ENCODE measurements at places on chromosomes 11 and 22.

DNA sequence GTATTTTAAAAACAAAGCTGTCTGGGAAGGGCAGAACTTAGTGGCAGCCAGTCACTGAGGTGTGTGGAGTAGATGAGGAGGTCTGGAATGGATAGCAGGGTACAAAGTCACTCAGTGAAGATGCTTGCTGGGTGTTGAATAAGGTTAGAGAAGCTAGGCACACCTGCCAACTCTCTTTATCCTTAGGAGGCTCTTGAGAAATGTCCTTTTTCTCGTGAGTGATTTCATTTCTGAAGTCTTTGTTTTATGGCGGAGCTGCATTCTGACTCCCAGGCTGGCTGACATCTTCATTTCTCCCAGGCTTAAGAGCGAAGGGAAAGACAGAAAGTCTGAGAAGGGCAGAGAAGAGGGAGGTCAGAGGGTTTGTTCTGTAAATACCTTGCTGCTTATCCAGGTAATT, 31.0 kb downstream of the CECR2 start:
- no peak for DNase-seq

- peak; percentile 29 for DNase-seq
Measured at GRCh38 chr11:10076458-10077141, 217.4 kb downstream of the SBF2 start.

GRCh38 chr22:42436404-42436803, 4.2 kb upstream of the NFAM1 start:
- DNase-seq, result no peak

DNA sequence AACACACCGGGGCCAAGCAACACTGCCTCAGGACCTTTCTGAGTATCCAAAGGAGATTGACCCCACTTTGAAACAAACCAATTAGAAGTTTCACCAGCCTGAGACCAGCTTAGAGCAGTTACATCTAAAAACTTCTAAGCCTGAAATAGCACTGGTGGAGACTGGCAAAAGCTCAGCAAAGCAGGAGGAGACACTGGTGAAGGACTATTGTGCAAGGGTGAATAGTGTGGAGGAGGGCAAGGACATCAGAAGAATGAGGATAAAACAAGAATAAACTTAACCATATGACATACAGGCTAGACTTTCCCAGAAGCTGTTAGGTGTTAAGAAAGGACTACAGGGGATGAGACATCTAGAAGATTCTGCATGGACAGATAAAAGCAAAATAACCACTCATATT, 152.4 kb downstream of the FCHSD2 start:
- DNase-seq, result no peak

DNA sequence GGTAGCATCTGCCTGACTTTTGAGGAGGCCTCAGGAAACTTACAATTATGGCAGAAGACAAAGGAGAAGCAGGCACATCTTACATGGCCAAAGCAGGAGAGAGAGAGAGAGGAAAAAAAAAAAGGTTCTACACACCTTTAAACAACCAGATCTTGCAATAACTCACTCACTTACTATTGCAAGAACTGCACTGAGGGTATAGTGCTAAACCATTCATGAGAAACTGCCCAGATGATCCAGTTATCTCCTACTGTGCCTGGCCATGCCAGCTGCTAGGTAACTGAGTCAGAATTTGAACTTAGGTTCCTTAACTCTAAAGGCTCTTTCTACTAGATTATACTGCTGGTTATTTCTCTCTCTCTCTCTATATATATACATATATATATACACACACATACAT, 7.3 kb downstream of the HORMAD2 start:
- DNase-seq, result no peak

GRCh38 chr11:73288873-73289707, 17.0 kb downstream of the P2RY6 start:
- DNase-seq, result peak; percentile 32

- DNase-seq, result no peak
Measured at GRCh38 chr11:11581481-11581880, 40.3 kb downstream of the GALNT18 start.

DNA sequence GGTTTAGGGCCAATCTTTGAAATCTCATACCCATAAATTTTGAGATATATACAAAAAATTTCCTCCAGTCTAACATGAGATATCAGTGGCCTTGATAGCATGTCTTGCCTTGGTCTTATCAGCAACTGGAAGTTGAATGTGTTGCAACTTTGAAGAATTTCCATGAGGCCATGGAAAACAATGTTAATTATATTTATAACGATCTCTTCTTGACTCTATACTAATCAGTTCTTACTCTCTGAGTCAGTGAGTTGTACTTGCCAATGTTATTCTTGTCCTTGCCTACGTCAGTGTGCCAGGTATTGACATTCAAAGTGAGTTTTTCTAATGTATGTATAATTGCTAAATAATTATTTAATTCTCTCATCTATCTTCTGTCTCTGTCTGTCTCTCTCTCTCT, 535.1 kb downstream of the KCNA4 start:
- no peak for DNase-seq

DNA sequence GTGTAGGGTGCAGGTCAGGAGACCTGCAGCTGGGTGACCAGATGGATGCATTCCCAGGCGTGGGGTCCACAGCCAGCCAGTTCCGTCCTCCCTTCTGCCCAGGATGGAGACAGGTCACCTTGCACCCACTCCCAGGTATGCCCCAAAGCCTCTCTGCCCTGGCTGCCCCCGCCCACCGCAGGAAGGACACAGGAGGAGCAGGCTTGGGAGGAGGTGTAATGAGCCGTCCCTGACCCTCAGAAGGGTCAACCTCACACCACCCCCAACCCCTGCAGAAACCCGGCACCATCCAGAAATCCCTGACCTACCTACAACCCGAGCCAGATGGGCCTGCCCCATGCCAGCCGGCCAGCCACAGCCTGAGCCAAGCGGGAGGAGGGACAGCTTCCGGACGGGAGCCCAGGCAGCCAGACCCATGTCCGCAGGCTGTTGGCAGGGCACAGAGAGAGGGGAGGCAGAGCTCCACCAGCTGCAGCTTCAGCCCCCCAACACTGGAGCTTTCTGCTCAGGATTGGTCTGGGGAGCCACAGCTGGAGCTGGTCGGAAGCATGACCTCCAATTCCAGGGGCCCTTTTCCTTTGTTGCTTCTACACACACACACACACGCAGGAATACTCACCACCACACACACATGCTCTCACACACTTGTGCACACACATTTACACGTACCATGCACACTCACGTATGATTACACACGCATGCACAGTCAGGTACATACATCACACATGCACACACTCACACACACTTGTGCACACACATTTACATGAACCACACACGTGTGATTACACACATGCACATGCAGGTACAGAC, 5.3 kb downstream of the IFITM10 start:
- DNase-seq, result no peak

- DNase-seq, result no peak
Measured at GRCh38 chr22:43277091-43277490, 66.1 kb downstream of the SCUBE1 start.

DNA sequence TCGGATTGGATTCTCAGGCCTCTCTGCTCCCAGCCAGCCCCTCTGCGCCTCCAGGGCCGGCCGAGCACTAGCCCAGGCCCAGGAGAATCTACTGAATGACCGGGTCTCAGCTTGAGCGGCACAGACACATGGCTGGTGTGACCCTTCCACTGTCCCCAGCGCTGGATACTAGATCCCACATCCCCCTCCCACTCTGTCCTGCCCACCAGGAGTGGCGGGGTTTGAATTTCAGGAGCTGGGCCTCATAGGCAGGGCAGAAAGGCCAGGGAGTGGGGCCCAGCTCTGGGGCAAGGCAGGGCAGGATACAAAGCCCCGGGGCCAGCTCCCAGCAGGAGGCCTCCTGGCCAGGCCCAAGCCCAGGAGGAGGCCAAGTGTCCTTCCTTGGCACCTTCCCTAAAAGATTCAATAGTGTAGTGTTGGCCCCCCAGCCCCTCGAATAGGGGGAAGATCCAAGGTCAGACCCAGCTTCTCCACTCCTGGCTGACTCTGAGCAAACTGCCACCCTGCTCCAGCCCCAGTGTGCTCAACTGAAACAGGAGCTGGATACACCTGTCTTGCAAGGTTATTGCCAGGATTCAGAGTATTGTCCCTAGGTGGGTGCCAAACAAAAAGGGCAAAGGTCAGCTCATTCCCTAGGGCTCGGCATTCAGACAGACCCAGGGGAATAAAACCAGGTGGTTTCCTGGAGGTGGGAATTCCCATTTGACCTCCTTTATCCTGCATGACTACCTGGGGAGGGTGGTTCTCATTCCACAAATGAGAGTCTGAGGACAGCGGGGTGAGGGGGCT, 22.5 kb upstream of the TCF20 start:
- DNase-seq, result no peak

DNA sequence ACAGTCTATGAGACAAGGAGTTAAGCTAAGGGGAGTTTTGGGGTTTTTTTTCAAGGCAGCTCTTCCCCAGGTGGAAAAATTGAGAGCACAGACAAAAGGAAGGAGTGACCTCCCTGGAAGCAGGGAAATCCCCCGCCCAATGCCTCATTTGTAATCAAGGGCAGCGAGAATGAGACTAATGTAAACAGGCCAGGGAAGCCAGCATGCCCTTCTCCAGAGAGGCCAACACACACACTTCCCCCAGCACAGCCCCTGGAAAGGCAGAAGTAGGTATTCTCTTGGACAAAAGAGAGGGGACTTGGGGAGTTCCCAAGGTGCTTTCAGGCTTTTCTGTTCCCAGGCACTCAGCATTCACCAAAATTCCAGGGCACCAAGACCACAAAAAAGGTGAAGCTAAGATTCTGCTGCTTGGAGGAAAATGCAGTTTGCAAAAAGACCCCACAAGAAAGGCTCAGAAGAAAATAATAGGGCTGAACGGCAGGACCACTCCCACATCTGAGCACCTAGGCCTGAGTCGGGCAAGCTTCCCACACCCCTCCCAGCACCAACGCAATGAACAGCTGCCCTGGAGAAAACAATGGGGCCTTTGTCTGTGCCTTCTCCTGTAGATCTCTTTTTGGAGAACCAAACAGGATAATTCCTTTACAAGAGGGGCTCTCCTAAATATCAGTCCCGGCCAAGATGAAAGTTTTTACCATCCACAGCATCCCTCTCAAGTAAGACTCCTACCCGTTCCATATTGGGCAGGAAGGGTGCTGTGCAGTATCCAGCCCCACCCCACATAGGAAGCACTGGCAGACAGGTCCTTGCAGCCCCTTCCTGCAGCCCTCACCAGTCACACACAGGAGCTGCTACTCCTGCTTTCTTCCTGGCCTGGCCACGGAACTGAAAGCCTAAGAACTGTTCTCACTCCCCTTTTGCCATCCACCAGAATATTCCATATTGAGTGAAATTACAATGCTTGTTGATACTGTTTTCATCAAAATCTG, 70.7 kb upstream of the AKIP1 start:
- DNase-seq, result no peak

GRCh38 chr11:74085542-74085892, 76.6 kb upstream of the UCP3 start:
- peak; percentile 5 for DNase-seq

GRCh38 chr11:92638678-92639077, 330.8 kb upstream of the MTNR1B start:
- no peak for DNase-seq

DNA sequence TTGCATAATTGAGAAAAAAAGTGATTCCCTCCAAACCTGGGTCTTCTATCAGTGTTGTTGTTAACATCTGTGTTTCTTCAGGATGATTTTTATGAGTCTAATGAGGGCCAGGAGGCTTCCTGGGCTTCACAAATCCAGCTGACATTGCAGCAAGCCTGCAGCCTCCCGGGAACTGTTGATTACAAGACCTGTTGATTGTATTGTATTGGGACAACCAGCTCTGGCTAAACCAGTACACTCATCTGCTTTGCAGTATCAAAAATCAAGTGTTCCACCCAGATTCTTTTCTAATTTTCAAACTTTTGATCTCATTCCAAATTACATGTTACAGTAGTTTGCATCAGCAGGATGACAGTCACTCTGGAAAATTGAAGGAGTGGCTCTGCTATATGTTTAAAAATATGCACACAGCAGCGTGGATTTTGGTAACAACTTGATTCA, 16.1 kb upstream of the PRSS23 start:
- no peak for DNase-seq

- no peak for DNase-seq
Measured at GRCh38 chr22:25997886-25998775, 171.1 kb upstream of the SEZ6L start.

DNA sequence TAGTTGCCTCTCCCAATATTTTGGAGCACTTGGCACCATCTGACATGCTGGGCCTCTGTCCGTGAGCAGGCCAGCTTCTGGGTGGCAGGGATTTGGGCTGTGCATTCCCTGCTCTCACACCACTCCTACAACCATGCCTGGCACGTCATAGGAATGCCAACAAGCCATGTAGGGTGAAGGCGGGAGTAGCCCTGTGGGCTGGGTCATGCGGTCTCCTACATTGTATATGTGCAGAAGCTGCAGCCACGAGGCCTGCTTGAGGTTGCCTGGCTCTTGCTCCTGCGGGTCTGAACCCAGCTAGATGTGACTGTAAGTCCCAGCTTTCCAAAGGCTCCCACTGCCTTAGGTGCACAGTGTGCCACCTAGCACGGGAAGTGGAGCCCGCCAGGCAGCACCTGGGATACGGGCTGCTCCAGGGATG, 14.5 kb downstream of the MYEOV start:
- DNase-seq, result no peak

GRCh38 chr22:20116376-20116950, 559 bp downstream of the RANBP1 start:
- no peak for DNase-seq

- DNase-seq, result no peak
Measured at GRCh38 chr11:65412271-65413076, 10.1 kb upstream of the NEAT1 start.

GRCh38 chr11:46122945-46123715, 1.9 kb upstream of the PHF21A start:
- no peak for DNase-seq

DNA sequence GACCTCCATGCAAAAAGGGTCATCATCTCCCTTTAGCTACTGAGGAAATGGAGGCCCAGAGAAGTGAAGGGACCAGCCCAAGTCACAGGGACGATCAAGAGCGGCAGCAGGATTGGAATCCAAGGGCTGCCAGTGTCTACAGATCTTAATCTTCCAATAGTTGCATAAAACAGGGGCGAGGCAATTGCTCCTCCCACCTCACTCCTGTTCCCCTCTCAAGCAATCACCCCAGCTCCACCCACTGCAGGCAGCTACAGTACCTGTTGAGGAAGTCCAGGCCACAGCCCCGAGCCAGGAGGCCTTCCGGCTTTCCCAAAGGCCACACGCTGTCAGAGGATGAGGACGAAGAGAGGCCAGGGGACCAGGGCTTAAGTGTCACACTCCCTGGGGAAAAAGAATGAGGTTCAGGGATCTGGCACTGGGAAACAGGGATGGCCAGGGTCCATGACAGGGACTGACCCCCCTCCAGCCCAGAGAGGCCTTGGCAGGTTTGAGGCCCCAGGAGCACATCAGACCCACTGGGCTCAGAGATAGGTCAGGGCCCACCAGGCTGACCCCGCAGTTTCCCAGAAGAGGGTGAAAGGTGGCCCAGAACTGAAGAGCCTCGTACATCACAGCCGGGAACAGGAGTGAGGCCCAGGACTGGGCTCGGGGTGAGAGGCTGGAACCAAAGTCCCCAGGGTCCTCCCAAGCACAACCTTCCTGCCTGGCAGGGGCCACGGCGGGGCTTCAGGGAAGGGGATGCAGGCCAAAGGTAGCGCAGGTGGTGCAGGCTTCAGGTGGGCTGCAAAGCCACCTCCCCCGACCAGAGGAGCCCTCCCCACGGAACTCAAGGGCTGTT, 16.4 kb upstream of the MFNG start:
- DNase-seq, result no peak

Measured in T-helper 2 cell (primary cell).